ENCODE measurements at places on chromosomes 16 and 17.

- DNase-seq = no peak
Measured at GRCh38 chr16:90044111-90044551, 24.9 kb upstream of the DBNDD1 start.

DNA sequence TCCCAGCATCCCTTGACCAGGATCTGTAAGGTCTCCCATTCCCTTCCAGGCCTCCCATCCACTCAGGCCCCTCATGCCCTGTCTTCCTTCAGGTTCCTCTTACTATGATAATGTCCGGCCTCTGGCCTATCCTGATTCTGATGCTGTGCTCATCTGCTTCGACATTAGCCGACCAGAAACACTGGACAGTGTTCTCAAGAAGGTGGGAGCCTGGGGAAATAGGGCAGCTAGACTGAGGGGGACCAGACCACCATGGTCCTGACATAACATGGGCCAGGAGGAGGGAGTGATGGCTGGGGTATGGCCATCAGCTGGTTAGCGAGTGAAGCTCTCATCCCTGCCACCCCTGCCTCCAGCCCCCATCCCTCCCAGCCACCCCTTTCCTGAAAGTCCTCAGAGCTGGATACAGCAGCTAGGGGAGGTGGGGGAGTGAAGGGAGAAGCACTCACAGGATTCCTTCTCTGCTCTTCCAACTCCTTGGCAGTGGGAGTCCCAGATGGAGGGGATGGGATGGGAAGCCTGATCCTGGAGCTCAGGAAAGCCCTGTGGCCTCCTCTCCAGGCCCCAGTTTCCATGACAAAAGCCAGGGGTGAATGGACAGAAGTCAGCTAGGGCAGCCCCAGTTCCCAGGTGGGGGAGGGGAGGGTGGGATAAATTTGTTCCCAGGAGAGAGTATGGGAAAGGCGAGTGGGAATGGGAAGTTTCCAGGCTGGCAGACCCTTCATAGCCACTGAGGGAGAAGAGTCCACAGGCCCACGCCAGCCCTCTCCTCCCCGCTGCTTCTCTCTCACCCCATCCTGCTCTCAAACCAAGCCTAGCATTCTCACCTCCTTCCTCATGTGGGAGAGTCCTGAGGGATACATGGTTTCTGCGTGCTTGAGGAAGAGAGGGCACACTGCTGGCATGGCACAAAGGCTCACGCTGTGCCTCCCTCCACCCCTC is 2.3 kb downstream of the RND2 start:
- DNase-seq = no peak

- no peak for DNase-seq
Measured at GRCh38 chr17:33073416-33073815, 81.8 kb downstream of the SPACA3 start.

DNA sequence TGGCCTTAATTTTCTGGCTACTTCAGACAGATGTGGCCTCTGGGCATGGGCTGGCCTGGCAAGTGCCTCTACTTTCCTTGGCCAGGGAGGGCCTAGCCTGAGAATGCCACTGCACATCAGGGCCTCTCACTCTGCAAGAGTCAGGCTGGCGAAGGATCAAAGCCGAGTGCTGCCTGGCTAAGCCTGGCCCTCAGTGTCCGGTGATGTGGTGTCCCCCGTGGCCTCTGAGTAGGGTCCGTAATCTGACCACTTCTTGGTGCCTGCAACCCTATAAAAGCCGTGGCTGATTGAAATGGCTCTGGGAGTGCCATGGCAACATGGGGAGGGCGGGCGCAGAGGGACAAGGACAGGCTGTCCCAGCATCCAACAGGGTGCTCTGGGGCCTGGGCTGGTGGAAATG is 30.2 kb downstream of the TBX4 start:
- DNase-seq = no peak

DNA sequence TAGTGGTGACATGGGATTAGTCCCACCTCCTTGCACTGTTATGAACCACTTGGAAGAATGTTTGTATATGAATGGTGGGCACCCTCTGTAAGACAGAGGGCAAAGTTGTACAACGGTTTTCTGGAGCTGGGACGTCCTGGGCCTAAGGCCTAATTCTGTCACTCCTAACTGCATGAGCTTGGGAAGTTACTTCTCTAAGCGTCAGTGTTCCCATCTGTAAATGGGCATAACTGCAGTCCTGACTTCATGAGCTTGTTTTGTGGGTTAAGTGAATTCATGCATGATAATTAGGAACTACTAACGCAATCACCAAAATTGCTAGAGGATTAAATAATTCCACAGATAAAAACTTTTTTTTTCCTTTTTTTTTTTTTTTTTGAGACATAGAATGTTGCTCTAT is 1.8 kb downstream of the TBC1D16 start:
- no peak for DNase-seq

GRCh38 chr16:80324371-80324770 is 216.4 kb upstream of the DYNLRB2 start:
- DNase-seq = no peak

- DNase-seq = no peak
Measured at GRCh38 chr17:60065136-60065535, 13.6 kb downstream of the HEATR6 start.

DNA sequence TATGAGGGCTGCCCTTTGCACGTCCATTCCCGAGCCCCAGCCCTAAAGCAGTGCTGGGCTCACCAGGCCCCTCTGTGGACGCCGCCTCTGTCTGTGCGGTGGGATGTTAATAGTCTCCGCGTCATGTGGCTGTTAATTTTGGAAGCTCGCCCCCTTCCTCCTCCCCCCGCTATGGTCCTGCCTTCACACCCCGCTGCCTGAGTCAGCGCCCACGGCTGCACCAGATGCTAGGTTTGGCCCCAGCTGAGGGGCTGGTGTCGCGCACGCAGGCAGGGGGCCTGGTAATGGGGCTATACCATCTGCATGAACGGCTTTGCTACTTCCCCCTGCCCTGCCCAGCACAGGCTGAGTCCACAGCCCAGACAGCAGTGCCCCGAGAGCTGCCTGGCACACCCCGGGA is 4.1 kb upstream of the SSTR5 start:
- no peak for DNase-seq

DNA sequence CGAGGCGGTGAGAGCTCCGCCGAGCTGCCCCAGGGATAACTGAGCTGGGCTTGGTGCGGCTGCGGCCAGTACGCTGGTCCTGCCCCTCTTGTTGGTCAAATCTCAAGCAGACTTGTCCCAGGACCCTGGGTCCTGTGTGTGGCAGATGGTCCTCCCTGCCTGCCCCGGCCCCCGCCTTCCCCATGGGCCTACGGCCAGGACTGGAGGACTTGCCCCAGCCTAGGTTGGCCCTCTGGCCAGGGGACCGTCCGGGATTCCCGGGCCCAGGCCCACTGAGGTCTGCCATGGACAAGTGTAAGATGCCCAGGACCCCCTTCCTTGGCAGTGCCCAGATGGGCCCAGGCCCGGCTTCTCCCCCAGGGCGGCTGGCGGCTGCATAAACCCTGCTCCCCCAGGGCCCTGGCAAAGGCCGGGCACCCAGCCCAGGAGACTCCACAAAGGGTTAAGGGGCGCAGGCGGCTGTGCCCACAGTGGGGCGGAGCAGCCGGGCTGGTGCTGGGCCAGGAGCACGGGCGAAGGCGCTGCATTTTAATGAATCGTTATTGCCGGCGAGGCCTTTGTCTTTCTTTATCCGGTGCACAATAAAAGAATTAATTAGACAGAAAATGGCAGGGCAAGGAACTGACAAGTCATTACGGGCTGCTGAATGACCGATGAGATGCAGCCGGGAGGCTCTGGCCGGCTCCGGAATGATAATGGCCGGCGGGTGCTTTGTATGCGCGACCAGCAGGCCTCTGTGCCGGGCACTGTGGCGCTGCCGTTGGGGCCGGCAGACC is 9.1 kb downstream of the SOX8 start:
- DNase-seq = no peak

- no peak for DNase-seq
Measured at GRCh38 chr17:40097087-40097486, 3.3 kb downstream of the NR1D1 start.

Data from stimulated activated CD4-positive, alpha-beta T cell treated with anti-CD3 and anti-CD28 coated beads, TNF-alpha, amount 100 ng/mL, for 1 hour (primary cell).